ENCODE measurements at places on chromosomes 1 and 21.

DNA sequence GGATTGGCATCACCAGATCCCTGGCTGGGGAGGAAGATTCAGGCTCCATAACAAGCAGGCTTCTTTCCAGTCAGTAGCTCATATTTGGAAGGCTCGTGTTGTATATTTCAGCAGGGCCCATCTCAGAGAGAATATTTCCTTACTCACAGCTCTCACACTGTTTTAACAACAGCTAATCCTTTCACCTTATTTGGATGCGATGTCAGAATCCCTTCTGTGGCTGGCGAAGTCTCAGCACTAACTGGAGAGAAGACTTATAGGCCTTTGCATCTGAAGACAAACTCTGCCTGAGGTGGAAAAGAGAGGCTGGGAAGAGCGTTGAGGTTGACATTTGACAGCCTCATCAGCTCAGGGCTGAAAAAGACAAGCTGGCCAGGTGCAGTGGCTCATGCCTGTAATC lies 47.2 kb upstream of the CAPZB start:
- DNase-seq: no peak

DNA sequence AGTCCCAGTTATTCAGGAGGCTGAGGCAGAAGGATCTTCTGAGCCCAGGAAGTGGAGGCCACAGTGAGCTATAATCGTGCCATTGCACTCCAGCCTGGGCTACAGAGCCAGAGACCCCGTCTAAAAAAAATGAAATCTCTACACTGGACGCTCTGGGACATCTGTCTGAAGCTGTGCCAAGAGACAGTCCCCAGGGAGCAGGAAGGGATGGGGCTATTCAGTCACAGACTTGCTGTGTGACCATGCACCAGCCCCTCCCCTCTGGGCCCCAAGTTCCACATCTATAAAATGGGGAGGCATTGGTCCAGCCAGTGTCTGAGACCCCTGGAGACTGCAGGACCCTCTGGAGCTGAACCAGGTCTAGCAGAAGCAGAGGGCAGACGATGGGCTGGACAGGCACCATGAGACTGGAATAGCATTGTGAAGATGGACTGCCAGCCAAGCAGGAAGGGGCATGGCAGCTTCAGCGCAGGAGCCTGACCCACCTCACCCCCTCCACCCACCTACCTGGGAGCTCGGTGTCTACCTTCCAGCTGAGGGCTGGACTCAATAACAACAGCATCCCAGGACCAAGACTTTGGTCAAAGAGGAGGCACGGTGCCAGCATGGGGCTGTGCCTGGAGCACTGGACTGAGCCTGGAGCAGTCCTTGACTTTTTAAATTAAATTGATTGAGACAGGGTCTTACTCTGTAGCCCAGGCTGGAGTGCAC lies 1.4 kb downstream of the TMEM54 start:
- no peak for DNase-seq

- no peak for DNase-seq
These were observed 47.1 kb upstream of the PLA2G2C start for GRCh38 chr1:20233394-20233793.

DNA sequence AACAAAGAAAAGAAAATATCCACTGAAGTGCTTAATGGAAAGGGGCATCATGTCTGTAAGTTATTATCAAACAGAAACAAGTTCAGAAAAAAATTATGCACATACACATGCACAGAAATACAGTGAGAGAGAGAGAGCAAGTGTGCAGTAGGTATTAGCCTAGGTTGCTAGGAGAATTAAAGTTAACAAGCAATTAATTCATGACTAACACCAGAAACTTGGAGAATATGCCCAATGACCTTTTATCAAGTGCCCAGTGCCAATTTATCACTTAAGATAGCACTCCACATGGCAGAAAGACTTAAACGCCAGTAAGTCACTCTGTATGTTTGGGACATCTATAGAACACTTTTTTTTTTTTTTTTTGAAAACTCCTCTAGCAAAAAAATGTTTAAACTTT lies 56.2 kb upstream of the SLC16A1 start:
- DNase-seq: no peak

DNA sequence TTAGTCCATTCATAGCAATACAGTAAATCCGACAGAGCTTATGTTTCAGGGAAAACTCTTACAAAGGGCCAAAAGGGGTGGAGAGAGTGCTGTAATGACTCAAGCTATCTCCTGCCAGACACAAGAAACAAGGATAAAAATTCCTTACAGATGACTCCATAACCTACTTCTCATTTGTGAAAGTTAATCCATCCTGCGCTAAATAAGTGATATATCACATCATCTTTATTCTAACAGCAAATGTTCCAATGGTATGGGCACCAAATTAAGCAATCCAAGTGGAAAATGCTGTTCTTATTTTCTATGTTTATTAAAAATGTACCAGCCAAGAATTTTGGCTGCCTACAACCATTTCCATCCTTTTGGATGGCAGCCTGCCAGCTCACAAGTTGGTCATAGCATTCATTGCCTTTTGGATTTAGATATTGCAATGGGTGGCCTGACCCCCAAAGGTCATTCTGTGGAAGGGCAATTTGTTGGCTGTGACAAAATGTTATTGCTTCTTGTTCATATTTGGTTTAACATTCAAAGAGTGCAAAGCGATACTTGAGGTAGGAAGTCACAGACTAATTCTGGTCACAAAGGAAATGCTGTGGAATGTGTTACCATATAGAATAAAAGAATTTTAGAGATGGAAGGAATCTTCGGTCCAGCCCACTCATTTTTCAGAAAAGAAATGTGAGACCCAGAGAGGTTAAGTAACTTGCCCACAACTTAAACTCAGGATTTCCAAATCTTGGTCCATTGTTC lies 2.8 kb upstream of the ENAH start:
- peak; percentile 97 for DNase-seq

GRCh38 chr1:210289248-210289647 lies 39.5 kb upstream of the HHAT start:
- no peak for DNase-seq

GRCh38 chr1:30384286-30385245 lies 338.8 kb downstream of the MATN1 start:
- no peak for DNase-seq

DNA sequence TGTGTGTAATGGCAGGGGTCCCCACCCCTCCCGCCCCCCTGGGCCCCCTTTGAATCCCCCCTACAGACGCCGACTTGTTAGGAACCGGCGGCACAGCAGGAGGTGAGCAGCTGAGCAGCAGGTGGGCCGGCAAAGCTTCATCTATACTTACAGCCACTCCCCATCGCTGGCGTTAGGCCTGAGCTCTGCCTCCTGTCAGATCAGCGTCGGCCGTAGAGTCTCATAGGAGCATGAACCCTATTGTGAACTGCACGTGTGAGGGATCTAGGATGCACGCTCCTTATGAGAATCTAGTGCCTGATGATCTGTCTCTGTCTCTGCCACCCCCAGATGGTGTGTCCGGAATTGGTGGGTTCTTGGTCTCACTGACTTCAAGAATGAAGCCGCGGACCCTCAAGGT lies 14.9 kb upstream of the VPS26C start:
- no peak for DNase-seq

GRCh38 chr1:199856216-199856780 lies 171.2 kb upstream of the NR5A2 start:
- DNase-seq: no peak

DNA sequence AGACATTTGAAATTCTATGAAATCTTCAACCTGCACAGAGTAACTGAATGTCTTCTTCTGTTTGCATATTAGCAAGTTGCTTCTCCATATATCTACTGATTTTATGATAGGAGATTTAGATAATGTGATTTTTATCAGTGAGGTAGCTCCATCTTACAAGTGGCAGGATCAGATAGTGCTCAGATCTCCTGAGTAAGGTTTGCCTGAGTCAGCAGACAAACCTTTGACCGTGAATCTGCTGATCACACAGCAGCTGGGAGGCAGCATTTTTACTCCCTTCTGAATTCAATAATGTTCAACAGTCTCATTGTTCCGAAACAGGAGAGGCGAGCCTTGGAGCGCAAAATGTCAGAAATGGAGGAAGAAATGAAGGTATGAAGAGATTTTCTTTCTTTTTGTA lies 141.4 kb downstream of the SYT2 start:
- DNase-seq: no peak

- no peak for DNase-seq
These were observed 14.3 kb upstream of the SLC5A9 start for GRCh38 chr1:48208251-48208650.

- no peak for DNase-seq
These were observed 31.3 kb upstream of the ACTN2 start for GRCh38 chr1:236654957-236655356.

GRCh38 chr1:212703991-212704564 lies 4.4 kb upstream of the BATF3 start:
- DNase-seq: no peak

DNA sequence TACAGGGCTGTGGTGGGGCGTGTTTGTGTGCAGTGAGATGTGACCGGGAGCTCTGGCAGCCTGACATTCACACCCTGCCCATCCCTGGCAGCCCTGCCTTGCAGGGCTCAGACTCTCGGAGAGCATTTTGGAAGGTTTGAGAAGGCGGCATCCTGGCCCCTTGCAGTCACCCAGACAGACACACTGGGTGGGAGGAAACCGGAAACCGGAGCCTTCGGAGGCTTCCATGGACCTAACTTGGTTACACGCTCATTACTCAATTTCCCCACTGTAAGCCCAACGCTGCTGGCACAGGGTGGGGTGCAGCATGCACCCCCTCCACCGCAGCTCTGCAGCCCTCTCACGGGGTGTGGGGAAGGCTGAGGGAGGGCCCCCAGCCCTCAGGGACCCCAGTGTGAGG lies 22.2 kb upstream of the RSPO1 start:
- no peak for DNase-seq

DNA sequence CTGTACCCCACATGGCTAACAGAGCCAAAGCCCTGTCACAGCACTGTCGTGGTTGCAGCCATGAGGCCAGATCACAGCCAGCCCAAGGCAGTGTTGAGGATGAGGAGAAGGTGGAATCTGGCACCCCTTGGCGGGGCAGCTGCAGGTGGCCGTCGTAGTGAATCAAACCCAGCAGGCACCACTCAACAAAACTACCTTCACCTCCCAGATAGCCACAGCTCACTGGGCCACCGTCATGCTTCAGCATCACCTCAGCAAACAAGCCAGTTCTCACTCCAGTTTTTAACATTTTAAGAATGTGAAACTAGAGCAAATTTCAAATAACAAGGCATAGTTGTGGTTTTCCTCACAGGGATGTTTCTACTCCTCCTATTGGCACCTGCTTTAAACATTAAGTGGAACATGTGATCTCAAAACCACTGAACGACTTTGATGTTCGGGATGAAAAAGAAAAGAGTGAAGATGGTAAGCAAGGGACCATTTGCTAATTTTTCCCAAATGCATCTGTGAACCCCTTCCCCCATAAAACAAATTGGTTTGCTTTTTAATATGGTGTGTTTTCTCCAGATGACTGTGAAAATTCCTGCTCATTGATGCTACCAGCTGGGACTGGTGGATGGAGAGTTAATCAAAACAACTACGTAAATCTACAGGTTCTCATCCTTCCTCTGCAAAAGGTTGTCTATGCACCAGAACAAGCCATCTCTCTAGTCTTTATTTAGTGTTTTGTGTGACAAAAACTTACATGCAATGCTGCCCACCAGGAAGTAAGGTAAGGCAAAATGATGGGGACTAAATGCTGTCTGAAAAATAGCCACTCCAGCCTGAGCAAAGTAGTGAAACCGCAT lies 45.5 kb downstream of the TOR1AIP2 start:
- no peak for DNase-seq

GRCh38 chr1:8283058-8283884 lies 34.6 kb upstream of the SLC45A1 start:
- DNase-seq: no peak

- no peak for DNase-seq
These were observed 1.9 kb downstream of the NLRP3 start for GRCh38 chr1:247417831-247418230.

DNA sequence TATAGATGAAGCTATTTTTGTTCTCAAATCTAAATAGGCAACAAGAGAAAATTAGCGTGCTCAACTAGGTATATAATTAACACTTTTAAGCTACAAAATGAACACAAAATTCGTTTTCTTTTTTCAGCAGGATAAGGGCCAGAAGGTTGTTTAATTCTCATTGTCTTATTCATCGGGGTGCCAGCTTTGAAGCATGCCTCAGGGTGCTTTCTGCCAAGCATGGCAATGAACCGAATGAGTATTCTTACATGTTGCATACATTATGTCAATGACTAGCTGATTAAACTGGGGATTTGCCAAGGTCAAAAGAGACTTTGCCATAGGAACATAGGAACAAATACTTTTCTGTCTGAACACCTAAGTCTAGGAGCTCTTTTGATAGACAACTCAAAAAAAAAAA lies 102.0 kb upstream of the MAP1LC3C start:
- no peak for DNase-seq

DNA sequence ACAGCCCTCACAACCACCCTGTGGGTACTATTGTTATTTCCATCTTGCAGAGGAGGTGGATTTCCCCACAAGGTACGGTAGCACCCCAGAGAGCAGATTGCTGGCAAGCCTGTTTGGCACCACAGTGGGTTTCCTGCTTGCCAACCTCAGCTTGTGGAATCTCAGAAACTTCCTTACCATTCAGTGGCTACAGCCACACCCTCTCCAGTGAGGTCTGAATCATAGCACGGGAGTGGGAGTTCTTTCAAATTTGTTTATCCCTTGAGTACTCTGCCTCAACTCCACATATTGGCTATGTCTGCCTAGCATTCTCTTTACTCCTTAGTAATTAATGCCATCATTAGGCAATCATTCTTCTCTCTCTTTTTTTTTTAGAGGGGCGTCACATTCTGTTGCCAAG lies 162.1 kb downstream of the PTPRU start:
- DNase-seq: no peak

- no peak for DNase-seq
These were observed 8.0 kb upstream of the TNFRSF14 start for GRCh38 chr1:2548068-2548589.

DNA sequence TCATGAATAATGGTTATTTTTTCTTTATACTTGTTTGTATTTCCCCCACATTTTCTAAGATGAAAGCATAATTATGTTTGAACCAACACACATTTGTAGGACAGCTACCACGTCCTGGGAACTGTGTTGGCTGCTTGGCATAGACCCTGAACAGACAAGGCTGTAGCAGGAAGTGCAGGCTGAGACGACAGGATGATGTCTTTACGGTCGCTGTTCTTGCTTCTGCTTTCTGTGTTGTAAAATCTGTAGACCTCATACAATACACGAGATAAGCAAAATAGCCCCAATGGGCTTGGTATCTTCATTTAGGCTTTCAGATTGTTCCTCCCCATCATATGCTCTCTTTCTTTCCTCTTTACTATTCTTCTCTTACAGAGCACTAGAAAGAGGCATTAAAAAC lies 23.3 kb upstream of the OTUD3 start:
- no peak for DNase-seq

All from fibroblast of skin of left biceps (primary cell).